ENCODE measurements at places on chromosomes 2 and 18. TPM values are rescaled to one million over a fixed set of nuclear protein-coding genes. Genes with fewer than 3 reads are reported as not detected.

DNA sequence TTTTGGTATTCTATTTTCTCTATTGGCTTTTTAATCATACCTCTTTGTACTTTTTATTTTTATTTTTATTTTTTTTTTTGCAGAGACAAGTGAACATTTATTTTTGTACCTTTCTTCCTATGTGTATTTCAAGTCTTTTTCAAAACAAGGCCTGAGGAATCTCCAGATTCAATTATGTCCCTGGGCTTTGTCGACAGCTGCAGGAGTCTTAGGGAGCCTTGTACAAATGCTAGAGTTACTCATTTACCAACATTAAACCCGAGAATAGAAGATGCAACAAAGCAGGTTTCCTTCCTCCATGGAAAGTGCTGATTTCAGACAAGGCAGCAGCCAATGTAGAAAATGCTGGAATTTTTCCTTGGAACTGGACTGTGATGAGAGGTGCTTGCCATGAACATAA is 242.8 kb downstream of the TNS1 start:
- no peak for DNase-seq

GRCh38 chr2:16417726-16418125 is 247.9 kb downstream of the CYRIA start:
- DNase-seq: no peak

GRCh38 chr2:41912337-41912736 is 135.5 kb upstream of the PKDCC start:
- no peak for DNase-seq

GRCh38 chr18:44893966-44894365 is 213.3 kb downstream of the SETBP1 start:
- no peak for DNase-seq

- DNase-seq: no peak
Observed at GRCh38 chr2:241953324-241953928, 83.9 kb downstream of the RTP5 start.

Gene KCNK3
- not detected for total RNA-seq

Gene PTPRN
- total RNA-seq: 1.1 TPM

Gene HOXD3
- total RNA-seq: 4.1 TPM

Gene SAG
- total RNA-seq: not detected

Gene AGFG1
- 70.9 TPM for total RNA-seq

Gene VAMP8
- 225 TPM for total RNA-seq

Gene AKAIN1
- not detected for total RNA-seq
